ENCODE measurements at places on chromosomes 4 and X.

DNA sequence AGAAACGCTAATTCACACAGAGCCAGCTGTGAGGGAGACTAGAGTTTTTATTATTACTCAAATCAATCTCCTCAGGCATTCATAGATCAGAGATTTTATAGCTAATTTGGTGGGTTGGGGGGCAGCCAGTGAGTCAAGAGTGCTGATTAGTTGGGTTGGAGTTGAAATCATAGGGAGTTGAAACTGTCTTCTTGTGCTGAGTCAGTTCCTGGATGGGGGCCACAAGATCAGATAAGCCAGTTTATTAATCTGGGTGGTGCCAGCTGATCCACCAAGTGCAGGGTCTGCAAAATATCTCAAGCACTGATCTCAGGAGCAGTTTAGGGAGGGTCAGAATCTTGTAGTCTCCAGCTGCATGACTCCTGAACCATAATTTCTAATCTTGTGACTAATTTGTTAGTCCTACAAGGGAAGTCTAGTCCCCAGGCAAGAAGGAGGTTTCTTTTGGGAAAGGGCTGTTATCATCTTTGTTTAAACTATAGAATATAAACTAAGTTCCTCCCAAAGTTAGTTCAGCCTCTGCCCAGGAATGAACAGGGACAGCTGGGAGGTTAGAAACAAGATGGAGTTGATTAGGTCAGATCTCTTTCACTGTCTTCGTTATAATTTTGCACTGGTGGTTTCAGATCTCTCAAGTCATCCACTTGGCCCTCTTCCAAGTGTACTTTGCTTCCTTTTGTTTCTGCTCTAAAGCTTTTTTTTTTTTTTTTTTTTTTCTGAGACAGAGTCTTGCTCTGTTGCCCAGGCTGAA is 5.4 kb upstream of the NAA11 start:
- DNase-seq = no peak

DNA sequence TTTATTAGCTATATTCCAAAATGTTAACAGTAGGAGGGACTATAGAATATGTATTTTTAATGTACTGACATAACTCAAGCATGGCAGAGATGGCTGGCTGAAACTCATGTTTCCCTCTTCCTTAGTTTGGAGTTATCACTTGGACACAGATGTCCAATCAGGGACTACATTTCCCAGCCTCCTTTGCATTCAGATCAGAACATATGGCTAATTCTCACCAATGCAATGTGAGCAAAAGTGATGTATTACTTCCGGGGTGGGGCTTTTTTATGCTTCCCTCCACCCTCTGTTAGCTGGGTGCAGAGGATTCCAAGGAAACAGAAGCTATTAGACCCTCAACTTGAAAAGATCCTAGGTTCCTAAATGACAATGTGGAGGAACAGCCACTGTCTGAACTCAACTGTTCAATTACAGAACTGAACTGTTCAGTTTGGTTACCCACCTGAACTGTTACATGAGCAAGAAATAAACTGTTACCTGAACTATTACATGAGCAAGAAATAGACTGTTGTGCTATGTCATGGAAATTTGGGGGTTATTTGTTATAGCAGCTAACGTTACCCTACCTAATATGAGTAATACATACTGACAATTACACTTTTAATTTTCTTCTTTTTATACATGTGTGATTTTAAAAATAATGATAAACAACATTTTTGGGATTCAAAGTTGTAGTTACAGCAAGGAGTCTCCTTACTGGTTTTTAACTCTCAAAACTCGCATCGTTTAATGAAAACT is 29.6 kb upstream of the ERVMER34-1 start:
- DNase-seq = no peak

DNA sequence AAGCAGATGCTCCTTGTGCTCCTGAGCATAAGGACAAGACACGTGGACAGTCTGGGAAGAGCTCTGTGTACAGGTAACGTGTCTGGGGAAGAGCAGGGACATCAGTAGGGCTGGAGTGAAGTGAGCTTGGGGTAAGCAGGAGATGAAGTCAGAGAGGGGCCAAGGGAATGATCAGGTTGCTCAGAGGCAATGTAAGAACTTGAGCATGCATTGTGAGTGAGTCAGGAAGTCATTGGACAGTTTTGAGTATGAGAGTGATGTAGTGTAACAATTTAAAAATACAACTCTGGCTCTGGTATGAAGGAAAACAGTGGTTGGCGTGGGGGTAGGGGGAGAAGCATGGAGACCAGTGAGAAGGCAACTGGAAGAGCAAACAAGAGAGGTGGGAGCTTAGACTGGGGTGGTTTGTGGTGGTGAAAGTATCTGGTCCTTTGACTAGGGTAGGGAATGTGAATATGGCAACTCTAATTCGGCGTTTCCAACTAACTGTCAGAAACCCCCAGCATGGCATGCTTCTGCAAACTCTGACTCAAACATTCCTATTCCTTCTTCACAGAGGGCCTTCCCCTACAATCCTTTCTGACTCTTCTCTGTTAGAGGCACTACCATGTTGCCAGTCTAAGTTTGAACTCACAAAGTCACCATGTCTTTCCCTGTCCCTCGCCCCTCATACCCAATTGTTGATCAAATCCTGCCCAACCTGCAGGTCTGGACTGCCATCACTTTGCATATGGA is 57.2 kb downstream of the STBD1 start:
- no peak for DNase-seq

DNA sequence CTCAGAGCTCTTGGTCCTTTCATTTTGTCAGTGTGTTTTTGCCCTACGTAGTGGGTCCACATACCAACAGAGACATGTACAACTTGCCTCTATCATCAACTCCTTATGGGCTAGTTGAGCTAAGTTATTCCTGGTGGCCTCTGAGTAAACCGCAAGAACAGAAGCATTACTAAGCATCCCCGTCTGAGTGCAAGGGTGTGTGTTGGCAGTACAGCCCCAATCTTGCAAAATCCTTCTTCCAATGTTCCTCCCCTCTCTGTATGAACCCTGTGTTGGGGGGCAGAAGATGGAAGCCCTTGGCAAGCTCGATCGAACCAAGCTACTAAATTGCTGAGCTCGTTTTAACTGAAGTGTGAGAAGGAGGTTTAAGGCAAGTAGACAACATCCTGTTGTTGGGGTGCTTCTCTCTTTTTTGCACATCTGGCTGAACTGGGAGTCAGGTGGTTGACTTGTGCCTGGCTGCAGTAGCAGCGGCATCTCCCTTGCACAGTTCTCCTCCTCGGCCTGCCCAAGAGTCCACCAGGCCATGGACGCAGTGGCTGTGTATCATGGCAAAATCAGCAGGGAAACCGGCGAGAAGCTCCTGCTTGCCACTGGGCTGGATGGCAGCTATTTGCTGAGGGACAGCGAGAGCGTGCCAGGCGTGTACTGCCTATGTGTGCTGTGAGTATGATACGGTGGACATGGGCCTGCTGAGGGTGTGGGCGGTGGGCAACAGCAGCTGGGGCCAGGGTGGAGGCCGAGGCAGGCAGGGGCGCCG is at the start of gene SH2D1A:
Gene SH2D1A (plus strand): TSS at position 447 of the 760 bp plus-strand sequence. CDS start 80 bp downstream, at position 527.
- no peak for DNase-seq

- no peak for DNase-seq
Measured at GRCh38 chrX:101619364-101619763, 1.6 kb upstream of the ARMCX6 start.

DNA sequence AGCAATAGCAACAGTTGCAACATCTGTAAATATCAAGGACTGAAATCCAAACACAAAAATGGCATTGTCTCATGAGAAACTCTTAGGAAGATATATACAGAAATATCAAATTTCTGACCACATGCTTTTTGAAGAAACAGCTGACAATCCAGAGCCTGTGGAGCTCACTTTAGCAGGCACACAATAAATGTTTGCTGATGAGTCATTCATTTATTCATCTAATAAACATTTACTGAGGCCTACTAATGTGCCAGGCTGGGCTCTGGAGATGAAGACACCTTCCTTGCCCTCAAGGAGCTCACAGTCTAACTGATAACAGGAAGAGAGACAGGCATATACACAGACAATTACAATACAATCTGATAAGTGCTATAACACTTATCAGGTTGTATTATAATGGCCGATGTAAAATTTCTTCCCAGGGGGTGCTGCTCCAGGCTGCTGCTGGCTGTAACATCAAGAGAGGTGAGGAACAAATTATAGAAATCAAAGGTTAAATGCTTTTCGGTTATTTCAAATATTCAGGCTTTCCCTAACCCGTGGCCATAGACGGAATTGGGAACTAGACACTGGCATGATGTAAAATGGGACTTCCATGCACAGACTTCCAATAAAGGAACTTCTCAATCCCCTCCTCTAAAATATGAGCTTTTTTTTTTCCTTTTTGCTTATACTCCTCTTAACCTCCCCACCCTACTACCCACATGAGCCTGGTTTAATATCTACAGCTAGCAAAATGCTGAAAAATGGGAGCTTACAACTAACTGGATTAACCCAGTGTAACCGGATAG is 16.8 kb upstream of the ZCCHC13 start:
- no peak for DNase-seq

GRCh38 chr4:26197018-26197779 is 123.6 kb upstream of the RBPJ start:
- DNase-seq = peak; percentile 64

- DNase-seq = no peak
Measured at GRCh38 chr4:155978810-155979209, 25.1 kb upstream of the CTSO start.

- peak; percentile 68 for DNase-seq
Measured at GRCh38 chrX:136147315-136147901, at the start of gene FHL1. Gene FHL1 (plus strand): TSS chrX:136147533.

All from GM20000 (cell line).